AG08395 (cell line): ENCODE measurements at places on chromosomes 1 and 21.

GRCh38 chr1:119209596-119210295 lies 69.3 kb upstream of the WARS2 start:
- no peak for DNase-seq

- DNase-seq = no peak
These were observed 6.4 kb downstream of the ITGB2 start for GRCh38 chr21:44914176-44914874.

DNA sequence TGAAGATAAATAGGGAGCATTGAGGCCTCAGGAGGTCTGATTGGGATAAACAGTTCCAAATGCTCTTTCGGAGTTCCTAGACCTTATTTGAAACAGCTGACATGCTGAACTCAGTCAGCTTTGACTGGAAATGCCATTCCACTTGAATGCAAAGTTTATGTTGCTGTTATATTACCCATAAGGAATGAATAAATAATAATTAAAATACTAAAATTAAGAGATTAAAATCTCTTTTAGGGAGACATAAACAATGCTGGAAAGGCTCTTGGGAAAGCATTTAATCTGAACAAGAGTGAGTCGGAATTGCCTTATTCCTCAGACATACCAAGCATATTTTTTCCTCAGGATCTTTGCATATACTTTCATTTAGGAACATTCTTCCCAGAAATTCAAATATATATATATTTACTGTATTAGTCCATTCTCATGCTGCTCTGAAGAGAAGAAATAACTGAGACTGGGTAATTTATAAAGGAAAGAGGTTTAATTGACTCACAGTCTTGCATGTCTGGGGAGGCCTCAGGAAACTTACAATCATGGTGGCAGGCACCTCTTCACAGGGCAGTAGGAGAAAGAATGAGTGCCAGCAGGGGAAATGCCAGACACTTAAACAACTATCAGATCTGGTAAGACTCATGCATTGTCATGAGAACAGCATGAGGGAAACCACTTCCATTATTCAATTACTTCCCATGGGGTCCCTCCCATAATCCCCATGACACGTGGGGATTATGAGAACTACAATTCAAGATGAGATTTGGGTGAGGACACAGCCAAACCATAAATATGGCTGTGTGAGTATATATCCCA lies 318.2 kb upstream of the PLXNA2 start:
- no peak for DNase-seq

DNA sequence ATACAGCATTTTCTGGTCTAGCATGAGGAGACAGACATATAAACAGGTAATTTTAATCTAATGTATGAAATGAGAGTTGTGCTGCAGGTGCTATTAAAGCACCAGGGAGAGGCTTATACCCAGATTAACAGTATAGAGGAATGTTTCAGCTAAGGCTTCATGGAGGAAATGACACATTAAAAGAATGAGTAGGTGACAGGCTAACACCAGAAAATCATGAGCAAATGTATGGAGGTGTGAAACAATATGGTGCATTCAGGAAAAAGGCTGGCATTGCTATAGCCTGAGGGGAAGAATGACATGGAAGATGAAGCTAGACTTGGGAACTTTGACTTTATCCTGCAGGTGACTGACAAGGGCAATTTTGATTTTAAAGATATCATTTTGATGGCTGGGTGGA lies 7.0 kb downstream of the ARPC5 start:
- DNase-seq = no peak

DNA sequence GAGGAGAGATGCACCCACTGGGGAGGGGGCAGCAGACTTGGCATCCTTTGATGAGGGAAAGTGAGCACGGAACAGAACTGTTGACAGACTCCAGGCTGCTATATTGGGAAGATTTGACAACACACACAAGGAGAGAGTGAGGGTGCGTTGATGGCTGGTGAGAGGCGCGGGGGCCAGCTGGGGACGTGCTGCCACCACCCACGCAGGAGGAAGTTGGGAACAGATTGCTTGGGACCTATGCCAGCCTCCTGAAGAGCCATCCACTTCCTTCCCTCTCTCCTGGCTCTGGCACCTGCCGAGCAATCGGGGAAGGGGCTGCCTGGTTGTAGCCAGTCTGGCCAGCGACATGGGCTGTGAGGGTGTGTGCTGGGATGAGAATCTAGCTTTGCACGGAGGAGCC lies 223.7 kb upstream of the CSF3R start:
- DNase-seq = no peak
